ENCODE measurements at places on chromosomes 3 and 15. TPM values are rescaled to one million over a fixed set of nuclear protein-coding genes. Genes with fewer than 3 reads are reported as not detected.

The NOX5 gene
- polyA plus RNA-seq: 0.16 TPM

The FETUB gene
- polyA plus RNA-seq: not detected

The GP5 gene
- not detected for polyA plus RNA-seq

The MINDY4B gene
- not detected for polyA plus RNA-seq

The ABI3BP gene
- 4.8 TPM for polyA plus RNA-seq

The GJD2 gene
- not detected for polyA plus RNA-seq

The P3H2 gene
- 1.8 TPM for polyA plus RNA-seq

The USP19 gene
- polyA plus RNA-seq: 22.2 TPM

Measured in sigmoid colon (tissue), 7 donors.